ENCODE measurements at places on chromosomes 4 and X. TPM values are rescaled to one million over a fixed set of nuclear protein-coding genes. Genes with fewer than 3 reads are reported as not detected.

Gene SSX4B
- total RNA-seq: not detected

DNA sequence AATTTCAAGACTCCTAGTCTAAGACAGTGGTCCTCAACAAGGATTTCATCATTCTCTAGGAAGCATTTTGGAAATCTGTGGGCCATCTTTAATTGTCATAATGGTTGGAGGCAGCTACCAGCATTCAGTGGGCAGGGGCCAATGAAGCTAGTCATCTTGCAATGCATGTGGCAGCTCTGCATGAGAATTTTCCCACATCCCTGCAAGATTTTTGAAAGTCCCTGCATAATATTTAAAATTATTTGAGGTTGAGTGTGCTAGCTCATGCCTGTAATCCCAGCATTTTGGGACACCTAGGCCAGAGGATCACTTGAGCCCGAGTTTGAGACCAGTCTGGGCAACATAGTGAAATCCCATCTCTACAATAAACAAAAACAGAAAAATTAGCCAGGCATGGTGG lies 44.0 kb downstream of the PCYT1B start:
- H3K4me3 ChIP-seq: no peak overlapping the region
- no peaks in the 10 kb centered on the region for H3K36me3 ChIP-seq
- H3K27ac ChIP-seq: no peak overlapping the region
- peaks cover 30% of the 10 kb centered on the region for H3K27me3 ChIP-seq

Gene EDA2R
- total RNA-seq: 2.2 TPM

GRCh38 chr4:165375465-165375864 lies 3.3 kb upstream of the CPE start:
- no peak for DNase-seq
- no peak overlapping the region for H3K27ac ChIP-seq
- no peaks in the 10 kb centered on the region for H3K4me1 ChIP-seq
- no peaks in the 10 kb centered on the region for H3K27me3 ChIP-seq

DNA sequence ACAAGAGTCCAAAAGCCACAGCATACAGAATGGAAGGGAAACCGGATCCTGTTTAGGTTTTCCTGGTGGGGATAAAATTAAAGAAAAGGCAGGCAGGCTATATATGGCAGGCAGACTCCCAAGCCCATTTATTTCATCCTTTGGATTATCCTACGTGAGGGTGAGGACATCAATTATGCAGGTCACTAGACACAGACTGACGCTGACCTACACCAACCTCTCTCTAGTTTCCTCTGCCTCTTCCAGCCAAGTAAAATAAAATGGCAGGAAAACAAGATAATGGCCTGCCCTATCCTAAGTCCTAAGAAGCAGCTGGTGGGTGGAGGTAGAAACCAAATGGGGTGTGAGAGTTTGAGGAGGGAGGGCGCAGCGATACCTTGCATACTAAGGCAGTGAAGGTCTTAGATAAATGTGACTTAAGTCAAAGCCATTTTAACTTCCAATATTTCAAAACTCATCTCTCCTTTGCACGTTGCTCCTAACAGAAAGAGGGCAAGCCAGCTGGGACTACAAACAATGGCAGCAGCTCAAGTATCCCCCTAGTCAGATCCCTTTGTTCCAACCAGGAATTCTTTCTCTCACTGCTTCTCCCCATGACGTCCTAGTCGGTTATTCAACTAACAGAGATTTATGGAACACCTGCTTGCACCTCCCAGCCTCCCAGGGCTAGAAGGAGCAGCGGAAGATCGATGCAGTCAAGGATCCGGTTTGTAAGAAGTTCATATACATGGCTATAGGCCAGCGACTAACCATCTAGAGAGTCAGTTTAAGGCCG lies 72.8 kb downstream of the IRF2 start:
- H3K36me3 ChIP-seq: no peaks in the 10 kb centered on the region
- peak overlapping the region; percentile 20 for H3K27ac ChIP-seq
- H3K4me1 ChIP-seq: no peaks in the 10 kb centered on the region
- no peak overlapping the region for H3K4me3 ChIP-seq
- DNase-seq: no peak

DNA sequence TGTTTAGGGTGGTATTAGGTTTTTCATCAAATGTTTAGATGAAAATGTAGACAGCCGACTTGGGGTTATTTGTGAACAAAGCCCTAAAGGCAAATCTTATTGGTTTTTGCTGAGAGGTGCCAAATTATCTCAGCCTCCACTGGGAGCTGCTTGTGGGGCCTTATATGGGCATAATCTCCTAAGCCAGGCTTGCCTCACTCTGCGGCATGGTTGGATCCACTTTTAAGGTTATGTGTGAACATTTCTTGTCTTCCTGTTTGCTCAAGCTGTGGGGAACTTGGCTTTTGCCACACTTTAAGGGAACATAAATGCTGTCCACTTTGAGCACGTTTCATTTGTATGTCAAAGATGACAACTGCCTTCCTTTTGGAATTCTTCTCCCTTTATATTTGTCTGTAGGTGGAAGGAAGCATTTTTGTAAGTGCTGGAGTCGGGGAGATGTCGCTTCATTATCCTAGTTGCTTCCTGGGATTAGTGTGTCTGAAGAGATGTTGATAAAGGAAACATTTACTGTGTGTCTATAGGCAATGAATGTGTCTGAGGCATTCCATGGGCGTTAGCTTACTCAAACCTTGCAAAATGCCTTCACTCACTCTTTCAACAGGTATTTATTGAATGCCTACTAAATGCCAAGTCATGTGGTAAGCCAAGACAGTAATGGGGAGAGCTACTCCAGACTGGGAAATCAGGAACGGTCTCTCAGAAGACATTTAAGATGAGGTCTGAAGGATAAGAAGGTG lies 78.3 kb downstream of the SLC9A6 start:
- no peak for DNase-seq
- H3K36me3 ChIP-seq: no peaks in the 10 kb centered on the region
- H3K4me1 ChIP-seq: no peaks in the 10 kb centered on the region
- H3K27ac ChIP-seq: peak overlapping the region; percentile 38

Gene BMX
- 4.2 TPM for total RNA-seq

Gene ACE2
- 7.2 TPM for total RNA-seq

GRCh38 chr4:13762130-13762529 lies 134.6 kb upstream of the BOD1L1 start:
- no peaks in the 10 kb centered on the region for H3K36me3 ChIP-seq
- no peak overlapping the region for H3K27ac ChIP-seq
- DNase-seq: no peak
- no peak overlapping the region for H3K4me3 ChIP-seq
- no peaks in the 10 kb centered on the region for H3K4me1 ChIP-seq

Gene CSAG3
- not detected for total RNA-seq

DNA sequence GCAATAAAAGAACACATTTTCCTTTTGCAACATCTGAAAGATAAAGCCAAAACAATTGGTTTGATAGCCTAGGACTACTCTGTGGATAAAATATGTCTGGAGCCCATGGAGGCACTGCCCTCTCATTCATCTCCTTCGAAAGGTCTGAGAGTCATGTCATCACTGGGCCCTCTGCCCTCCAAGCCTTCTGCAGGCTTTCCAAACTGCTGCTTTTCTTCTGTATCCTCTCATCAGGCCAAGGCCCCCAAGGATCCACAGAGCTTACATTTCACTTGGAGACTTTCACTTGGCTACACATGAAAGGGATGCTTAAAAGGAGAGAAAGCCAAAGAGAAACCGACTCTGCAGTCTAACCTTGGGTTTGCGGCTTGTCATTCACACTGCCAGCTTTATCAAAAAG lies 109.9 kb downstream of the SH3RF1 start:
- no peaks in the 10 kb centered on the region for H3K36me3 ChIP-seq
- no peaks in the 10 kb centered on the region for H3K4me1 ChIP-seq
- DNase-seq: no peak
- H3K27me3 ChIP-seq: no peaks in the 10 kb centered on the region
- H3K4me3 ChIP-seq: no peak overlapping the region

GRCh38 chrX:66074920-66075879 lies 35.3 kb upstream of the VSIG4 start:
- H3K27me3 ChIP-seq: no peaks in the 10 kb centered on the region
- H3K4me3 ChIP-seq: no peak overlapping the region
- no peaks in the 10 kb centered on the region for H3K36me3 ChIP-seq
- no peak for DNase-seq
- H3K4me1 ChIP-seq: no peaks in the 10 kb centered on the region
